Stimulated activated CD4-positive, alpha-beta T cell treated with anti-CD3 and anti-CD28 coated beads, Interleukin-12 subunit alpha, Interleukin-12 subunit beta, amount 100 ng/mL, for 4 hours (primary cell): ENCODE measurements at places on chromosomes 7 and 10.

DNA sequence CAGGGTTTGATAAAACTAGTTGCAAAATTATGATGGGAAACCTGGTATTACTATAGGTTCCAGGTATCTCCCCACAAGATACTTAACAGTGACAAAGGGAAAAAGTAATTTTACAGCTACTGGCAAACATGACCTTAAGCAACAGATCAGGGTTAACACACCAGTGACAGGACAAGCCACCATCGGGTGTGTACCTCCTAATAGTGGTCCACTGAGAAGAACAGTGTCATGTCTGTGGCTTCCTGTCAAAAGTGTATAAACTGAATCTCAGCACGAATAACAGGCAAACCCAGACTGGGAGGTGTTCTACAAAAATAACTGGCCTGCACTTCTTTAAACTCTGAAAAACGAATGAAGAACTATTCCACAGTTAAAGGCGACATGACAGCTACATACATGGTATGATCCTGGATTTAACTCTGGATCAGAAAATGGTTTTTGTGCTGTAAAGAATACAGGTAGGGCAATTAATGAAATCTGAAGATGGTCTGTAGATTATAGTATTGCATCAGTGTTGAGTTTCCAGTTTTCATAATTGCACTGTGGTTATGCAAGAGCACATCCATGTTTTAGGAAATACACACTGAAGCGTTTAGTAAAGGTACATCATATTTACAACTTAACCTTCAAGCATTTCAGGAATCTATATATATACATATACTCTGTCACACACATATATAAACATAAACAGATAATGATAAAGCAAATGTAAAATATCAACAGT, 32.0 kb upstream of the ARMS2 start:
- DNase-seq = no peak

DNA sequence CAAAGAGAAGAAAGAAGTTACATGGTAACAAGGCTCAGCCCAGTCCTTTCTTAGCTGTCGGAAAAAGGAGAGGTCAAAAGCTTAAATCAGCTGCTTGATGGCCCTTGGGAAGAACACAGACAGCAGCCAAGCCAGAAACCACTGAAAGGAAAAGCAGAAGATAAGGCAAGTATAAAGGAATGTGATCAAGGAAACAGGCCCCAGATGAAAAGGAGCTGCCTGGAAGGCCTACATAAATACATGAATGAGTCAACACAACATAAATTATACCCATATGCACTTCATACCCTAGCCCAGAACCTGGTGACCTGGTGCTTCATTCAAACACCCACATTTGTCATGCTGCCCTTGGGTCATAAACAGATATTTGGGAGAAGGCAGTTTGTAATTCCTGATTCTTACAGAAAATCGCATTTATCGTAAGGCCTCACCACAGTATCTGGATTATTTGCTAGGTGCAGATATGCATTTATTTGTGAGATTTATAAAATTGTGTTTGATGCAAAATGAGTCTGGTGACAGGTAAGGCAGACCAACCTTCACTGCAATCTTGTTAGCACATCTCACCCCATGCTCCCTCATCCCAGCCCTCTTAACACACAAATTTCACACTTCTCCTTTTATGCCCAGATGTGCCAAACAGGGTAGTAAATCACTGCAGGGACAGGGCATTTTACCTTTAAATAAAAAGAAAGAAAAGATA, 94.9 kb upstream of the KCNIP2 start:
- DNase-seq = no peak

DNA sequence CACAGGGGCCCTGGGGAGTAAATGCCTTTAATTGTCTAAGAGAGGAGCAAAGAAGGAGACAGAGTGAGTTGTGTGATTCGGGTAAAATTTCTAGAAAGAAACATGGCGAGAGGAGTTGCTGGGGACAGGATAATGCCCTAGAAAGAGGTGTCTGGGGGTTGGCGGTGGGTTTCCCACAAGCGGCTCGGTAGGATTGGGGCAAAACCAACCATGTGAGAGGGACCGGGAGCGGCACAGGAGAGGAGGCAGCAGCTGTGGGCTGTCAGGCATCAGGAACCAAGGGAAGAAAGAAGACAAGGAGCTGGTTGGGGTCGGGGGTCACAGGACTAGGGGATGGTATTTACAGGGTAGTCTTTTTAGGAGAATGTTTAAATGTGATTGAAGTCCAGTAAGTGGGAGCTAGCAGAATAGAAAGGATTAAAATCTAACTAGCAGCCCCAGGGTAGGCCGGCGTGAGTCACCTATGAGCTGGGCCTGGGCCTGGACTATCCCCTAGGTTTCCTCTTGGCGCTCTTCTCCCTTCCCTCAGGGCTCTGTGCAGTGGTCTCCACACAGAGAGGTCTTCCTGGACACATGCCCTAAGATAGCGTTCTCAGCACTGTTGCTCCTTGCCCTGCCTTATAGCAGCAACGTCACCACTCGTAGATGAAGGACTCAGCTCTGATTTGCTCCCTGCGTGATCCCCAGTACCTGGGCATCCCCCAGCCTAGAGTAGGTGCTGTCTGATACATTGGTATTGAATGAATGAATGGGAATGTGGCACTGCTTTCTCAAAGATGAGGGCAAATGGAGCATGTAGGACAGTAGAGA, 32.6 kb downstream of the IKZF1 start:
- no peak for DNase-seq

DNA sequence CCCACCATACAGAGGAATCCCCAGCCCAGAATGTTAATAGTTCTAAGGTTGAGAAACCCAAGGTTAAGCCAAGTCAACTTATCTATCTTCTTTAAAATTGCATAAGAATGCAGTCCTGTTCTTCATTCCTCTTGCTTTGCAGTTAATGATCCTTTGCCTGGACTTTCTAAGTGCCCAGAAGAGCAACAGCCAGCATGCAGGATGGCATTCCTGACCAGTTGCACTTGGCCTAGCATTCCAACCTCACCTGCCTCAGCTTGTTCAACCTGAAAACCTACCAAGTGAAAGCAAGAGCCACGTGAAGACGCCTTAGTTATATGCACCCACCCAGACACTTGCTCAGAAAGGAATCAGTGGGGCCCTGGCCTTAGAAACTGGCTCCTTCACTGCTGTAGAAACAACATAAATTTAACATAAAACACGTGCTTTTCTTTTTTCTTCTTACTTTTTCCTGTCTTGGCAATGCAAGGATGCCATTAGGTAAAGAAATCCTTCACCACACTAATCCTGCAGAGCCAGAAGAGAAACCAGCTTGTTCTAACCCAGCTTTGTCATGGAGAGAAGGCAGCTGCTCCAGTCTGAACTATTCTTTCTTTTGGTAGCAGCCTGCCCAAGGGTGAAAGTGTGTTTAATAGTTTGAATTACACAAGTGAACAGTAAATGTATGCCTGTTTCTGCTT, 25.0 kb downstream of the EGFR start:
- no peak for DNase-seq

GRCh38 chr7:11191574-11192220, 218.0 kb downstream of the PHF14 start:
- no peak for DNase-seq

- no peak for DNase-seq
Measured at GRCh38 chr10:32004161-32004591, 52.0 kb downstream of the KIF5B start.

DNA sequence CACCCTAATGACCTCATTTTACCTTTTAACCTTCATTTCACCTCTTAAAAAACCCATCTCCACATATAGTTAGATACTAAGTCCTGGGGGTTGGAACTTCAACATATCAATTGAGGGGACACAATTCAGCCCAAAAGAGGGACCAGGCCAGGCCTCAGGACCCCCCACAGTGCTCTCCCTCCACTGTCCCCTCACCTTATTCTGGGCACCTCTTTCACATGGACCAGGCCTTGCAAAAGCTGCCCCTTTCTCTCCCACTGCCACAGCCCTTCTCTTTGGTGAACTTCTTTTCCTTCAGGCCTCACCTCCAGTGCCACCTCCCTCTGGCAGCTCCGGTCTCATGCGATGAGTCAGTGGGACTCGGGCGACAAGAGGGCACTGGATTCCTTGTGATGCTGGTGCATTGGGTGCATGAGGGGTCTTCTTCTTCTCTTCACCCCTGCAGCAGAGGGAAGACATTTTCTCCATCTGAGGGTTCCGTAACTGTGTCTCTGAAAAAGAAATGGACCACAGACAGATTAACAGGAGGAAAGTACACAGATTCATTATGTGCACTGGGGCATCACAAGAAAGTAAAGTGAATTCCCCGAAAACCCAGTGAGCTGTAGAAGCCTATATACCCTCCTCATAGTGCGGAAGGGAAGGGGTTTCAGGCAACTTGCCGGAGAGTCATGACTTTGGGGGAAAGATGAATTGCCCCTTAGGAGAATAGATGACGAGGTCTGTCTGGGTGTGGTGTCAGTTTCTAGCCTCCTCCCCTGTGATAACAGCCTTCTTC, 288.7 kb upstream of the IGFBP3 start:
- no peak for DNase-seq

DNA sequence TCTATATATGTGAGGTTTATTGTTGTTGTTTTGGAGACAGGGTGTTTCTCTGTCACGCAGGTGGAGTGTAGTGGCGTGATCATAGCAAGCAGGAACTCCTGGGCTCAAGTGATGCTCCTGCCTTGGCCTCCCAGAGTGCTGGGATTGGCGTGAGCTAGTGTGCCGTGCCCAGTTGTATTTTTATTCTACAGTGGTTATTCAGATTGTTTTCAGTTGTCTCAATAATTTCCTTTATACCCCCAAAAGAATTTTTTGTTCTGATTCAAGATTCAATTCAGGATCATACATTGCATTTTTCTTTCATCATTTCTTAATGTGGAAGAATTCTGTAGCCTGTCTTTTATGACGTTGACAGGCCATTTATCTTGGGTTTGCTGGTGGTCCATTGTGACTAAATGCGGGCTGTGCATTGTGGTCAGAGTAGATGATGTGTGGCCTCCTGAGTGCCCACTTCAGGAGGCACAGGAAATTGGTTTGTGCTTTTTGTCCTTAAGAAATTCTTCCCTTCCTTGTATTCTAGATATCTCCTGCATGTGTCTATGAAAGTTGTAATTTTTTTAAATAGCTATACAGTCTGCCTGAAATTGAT, 22.9 kb downstream of the RBM33 start:
- DNase-seq = no peak

- DNase-seq = no peak
Measured at GRCh38 chr7:139246905-139247304, 15.9 kb downstream of the UBN2 start.

- no peak for DNase-seq
Measured at GRCh38 chr7:17946591-17946990, 6.3 kb upstream of the SNX13 start.

- DNase-seq = no peak
Measured at GRCh38 chr10:10777723-10778122, 239.9 kb upstream of the CELF2 start.

- no peak for DNase-seq
Measured at GRCh38 chr7:158004123-158004490, 583.5 kb downstream of the PTPRN2 start.

DNA sequence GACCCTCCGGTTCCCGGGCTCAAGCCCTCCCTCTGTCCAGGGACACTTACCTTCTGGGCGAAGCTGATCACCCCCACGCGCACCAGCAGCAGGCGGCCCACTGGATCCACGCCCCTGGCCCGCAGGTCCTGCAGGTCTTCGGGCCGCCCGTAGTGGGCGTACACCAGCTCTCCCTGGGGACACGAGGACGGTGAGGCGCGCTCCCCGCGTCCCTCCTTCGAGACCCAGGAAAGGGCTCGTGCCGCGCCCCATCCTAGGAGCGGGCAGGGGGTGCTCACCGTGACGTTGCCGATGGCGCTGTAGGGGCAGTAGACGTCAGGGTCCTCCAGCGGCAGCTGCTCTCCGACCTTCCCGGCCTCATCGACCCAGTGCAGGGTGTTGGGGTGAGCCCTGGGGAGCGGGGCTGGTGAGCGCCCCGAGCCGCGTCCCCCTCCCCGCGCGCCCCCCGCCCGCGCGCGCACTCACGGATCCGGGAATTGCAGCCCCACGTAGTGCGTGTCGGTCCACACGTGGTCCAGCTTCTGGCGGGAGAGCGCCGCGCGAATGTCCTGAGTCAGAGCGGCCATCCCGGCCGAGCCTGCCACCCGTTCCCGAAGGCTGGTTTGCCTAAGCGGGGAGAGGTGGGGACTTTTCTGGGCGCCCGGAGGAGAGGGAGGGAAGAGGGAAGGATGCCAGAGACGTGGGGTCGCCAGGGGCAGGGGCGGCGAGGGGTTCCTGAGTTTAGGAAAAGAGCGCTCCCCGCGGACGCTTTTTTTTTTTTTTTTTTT, 8.2 kb downstream of the TFR2 start:
- peak; percentile 61 for DNase-seq

- no peak for DNase-seq
Measured at GRCh38 chr7:38584443-38585210, 46.5 kb downstream of the AMPH start.

GRCh38 chr10:62253704-62254103, 14.9 kb downstream of the RTKN2 start:
- DNase-seq = no peak

- DNase-seq = no peak
Measured at GRCh38 chr10:30538086-30538485, 91.5 kb downstream of the LYZL2 start.

DNA sequence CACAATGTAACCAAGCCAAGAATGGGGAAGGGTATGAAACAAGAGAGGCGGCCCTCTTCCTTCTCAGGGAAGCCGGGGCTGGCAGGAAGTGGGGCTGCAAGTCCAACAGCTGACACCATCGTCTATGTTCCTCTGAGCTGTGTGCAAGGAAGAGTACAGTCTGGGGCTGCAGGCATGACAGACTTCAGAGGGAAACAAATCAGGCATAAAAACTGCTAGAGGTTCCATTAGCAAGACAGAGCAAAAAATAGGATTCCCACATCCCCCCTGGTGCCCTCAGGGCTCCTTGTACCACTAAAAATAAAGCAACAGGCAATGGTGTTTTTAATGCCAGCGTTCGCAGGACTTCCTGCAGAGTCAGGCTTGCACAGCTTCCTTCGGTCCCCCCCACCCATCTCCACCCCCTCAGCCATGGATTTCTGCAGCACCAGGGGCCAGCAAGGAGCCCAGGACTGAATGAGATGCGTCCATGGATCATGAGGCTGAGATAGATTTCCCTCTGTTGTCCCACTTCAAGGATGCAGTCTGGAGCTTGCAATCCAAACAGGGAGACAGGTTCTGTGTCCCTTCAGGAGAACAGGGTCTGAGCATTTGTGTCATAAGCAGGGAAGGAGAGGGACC, 34.6 kb downstream of the KCNMA1 start:
- no peak for DNase-seq

DNA sequence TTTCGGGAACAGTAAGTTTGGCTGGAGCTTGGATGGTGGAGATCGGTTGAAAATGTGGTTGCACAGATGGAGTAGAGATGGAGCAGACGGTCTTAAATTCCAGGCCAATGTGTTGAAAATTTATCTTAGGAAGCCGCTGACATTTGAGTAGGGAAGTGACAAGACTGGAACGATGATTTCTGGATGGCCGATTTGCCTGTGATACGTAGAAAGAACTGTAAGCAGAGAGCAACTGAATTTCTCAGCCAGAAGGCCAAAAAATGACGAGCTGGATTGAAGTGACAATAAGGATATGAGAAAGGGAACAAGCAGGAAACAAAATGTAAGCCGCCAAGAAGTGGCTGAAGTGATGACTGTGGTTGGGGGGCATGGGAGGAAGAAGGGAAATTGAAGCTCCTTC, 687 bp upstream of the ARMC3 start:
- no peak for DNase-seq
